ENCODE measurements at places on chromosomes 2 and 18.
A peak's percentile ranks its signal among the peaks of the same experiment; 100 is the strongest.

- DNase-seq, result no peak
Observed at GRCh38 chr18:32889615-32890593, 117.1 kb upstream of the KLHL14 start.

- DNase-seq, result no peak
Observed at GRCh38 chr2:33620-34019, 12.7 kb downstream of the FAM110C start.

DNA sequence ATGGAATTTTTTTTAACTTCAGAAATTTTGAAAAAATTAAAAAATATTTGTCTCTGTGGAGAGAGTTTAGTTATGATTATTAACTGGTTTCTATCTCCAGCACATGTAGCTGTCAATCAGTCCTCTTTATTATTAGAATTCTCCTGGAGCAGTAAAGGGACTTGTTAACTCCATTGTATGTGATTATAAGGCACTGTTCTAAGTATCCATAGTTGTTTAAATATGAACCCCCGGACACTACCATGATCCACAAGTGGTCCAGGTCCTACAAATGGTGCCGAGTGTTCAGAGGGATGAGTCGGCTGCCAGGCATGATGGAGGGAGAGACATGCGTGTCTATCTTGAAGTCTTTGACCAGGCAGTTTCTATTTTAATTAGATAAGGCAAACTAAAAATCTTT, 492 bp downstream of the CHRNA1 start:
- DNase-seq, result no peak

DNA sequence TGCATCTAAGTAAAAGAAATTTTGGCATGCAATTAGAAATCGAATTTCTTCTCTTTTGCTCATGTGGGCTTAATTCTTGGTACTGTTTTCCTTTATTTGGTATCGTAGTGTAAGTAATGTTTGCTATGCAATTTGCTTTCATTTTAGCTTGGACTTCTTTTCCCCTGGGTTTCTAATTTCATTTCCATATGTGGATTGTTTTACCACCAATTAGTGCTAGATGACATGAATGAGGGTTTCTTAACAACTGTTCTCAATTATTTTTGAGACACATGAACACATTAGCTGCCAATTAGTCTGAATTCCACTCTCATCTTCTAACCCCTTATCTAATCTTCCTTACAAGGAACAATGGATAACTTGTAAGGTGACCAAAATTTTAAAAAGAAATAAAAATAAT, 1047.2 kb upstream of the PIK3C3 start:
- DNase-seq, result no peak

- no peak for DNase-seq
Observed at GRCh38 chr2:65503746-65504145, 71.3 kb upstream of the SPRED2 start.

- DNase-seq, result no peak
Observed at GRCh38 chr2:9983401-9984216, 32.1 kb downstream of the GRHL1 start.

- no peak for DNase-seq
Observed at GRCh38 chr2:174617718-174618117, 20.1 kb upstream of the WIPF1 start.

- DNase-seq, result no peak
Observed at GRCh38 chr2:134407154-134407890, 153.4 kb downstream of the MGAT5 start.

- no peak for DNase-seq
Observed at GRCh38 chr18:46343456-46343855, 239.3 kb downstream of the HAUS1 start.

DNA sequence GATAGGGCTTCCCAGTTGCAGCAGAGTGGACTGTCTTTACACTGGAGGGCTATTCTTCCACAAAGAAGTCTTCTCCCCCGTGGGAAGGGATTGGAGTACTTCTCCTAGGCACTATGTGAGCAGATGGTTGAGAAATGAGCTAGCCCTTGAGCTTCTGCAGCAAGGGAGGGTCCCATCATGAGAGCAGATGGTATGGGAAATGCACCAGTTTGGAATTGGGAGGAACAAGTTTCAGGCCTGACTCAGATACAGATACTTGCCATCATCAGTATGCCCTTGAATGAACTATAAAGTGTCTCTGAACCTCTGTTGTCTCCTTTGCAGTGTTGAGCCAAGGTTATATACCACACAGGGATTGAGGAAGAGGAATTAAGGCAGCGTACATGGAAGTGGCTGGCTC, 757.4 kb downstream of the RNF144A start:
- DNase-seq, result no peak

GRCh38 chr18:25826823-25827222, 263.6 kb downstream of the SS18 start:
- no peak for DNase-seq

DNA sequence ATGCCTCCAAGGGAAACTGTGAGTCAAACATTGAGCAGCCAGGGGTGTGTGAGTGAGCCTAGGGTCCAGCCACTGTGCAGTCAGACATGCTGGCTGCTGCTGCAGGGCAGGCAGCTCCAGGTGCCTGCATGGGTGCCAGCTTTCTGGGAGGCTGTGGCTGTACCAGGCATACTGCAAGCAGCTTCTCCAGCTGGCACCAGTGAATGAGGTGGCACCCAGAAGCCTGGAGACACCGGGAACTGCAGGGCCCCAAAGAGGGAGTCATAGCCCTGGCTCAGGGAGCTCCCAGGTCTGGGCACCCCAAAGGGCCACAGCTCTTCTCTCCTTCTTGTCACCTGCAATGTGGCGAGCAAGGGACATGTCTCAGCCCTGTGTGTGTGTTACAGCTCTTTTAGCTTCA, 283.2 kb downstream of the RPRM start:
- no peak for DNase-seq

DNA sequence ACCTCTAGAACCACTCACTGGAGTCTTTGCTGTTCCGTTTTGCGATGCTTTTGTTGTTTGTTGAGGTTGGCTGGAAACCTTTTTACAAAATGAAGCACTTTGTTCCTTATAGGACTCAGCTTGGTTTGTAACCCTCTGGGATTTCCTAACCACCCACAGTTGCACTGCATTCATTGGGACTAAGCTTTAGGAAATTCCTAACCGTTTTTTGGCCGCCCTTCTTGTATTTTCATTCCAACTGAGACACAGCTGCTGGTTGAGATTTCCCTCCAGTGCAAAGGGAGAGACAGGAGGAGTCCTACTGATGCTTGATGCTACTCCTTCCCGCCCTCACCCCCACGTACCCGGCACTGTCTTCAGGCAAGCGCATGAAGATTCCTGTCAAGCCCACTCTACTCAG, 6.1 kb upstream of the DIPK1C start:
- DNase-seq, result no peak

DNA sequence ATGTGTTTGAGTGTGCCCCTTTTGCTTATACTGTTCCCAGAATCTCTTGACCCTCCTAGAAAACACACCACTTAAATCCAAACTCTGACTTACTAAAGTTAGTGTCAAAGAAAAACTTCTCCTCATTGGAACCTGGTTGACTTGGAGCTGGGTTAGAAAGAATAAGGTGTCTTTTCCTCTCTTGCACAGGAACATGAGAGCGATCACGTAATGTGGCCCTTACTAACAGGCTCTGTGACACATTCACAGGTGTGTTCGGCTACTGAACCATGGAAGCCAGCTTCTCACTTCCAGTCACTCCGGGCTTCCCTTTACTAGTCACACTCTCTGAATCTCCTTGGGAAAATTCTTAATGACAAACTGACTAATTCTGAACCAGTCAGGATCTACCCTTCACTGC, 5.4 kb upstream of the POU3F3 start:
- DNase-seq, result no peak

DNA sequence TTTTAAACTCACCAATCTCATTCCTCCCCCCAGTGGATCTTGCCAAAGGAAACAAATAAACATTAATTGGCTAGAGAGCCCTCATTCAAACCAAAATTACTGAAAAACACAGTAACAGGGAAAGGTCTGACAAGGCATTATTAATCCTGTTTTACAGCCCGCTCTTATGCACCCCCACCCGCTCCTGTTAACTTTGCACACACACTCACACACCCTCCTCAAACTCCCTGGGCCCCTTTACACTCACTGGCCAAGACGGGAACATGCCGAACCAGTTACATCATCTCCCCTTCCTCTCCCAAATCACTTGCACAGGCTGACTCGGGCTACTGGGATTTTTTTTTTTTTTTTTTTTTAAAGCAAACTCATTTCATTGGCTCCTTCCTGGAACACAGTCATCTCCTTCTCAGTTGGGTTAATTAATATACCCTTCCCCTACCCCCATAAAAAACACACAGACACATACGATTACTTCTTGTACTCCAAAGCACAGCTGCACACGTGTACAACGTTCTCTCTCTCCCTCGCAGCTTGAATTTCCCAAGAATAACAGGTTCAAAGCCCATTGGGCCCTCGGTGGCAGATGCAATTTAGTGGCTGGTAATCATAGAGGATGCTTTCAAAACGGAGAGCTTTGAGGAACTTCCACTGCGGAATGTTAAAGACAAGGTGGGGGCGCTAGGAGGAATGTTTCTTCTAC, 31.8 kb downstream of the KLF7 start:
- DNase-seq, result peak; percentile 68

GRCh38 chr2:241339839-241340630, 16.1 kb upstream of the FARP2 start:
- no peak for DNase-seq

- no peak for DNase-seq
Observed at GRCh38 chr18:939166-939565, 34.5 kb downstream of the ADCYAP1 start.

DNA sequence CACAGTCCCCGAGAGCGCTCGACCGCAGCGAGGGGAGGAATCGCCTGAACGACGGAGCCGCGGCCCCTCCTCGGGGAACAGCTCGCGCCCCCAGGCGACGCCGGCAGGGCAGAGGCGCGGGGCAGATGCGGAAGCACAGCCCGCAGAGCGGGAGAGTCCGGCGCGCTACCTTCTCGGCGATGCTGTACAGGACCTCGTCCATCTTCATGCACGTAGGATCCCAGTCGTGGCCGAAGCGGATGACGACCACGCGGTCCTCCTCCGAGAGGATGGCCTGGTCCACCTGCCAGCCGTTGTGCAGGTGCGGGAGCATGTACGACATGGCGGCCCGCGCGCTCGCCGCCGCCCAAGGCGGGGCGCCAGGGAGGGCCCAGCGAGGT, 302 bp downstream of the TXNL4A start:
- DNase-seq, result peak; percentile 87

- no peak for DNase-seq
Observed at GRCh38 chr2:98825020-98825350, 94.1 kb upstream of the MGAT4A start.

GRCh38 chr18:13477147-13477683, 249.1 kb downstream of the FAM210A start:
- no peak for DNase-seq

- DNase-seq, result no peak
Observed at GRCh38 chr2:43212931-43213330, 13.5 kb downstream of the ZFP36L2 start.

DNA sequence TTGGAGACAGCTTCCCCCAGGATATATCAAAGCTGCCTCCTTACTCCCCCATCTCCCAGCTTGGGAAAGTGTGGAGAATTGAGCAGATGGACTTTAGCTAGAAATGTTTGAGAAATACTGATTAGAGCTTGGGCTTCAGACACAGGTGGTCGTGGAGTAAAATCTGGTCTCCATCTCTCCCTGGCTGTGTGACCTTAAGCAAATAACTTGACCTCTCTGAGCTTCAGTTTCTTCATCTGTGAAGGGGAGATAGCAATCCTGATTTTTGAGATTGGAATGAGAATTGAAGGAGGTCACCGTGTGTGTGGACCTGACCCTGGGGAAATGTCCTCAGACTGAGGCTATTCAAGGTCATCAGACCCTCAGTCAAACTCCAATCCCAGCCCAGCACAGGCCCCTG, 3.6 kb downstream of the GNLY start:
- DNase-seq, result no peak

DNA sequence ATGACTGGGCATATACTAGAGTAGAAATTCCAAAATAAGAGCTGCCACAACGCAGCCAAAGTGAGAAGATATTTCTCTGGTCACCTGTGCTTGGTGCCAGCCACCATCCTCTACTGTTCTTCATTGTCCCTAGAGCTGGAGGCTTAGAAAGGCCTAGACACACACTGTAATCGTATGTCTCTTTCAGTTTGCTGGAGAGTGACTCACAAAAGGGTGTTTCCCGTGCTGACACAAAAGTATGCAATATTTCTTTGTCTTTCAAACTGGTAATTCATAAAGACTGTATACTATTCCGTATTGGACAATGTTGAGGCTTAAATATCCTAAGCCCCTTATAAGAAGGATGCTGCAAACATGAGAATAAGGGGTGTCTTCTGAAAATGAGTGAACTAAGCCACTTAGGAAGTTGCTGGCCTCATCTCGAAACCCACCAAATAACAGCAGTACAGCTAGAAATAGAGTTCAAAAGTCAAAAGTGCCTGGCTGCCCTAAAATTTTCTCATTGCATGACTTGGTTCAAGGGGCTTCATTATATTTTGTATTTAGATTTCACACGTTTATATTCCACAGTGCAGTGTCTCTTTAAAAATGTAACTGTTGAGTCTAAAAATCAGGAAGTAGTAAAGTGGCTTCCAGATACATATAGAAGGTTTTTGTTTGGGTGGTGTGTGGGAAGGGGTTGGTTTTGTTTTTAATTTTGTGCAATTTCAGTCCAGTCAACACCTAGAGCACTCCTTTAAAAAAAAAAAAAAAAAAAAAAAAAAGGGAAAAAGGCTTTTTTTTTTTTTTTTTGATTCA, 601.1 kb downstream of the ARHGAP15 start:
- DNase-seq, result no peak

DNA sequence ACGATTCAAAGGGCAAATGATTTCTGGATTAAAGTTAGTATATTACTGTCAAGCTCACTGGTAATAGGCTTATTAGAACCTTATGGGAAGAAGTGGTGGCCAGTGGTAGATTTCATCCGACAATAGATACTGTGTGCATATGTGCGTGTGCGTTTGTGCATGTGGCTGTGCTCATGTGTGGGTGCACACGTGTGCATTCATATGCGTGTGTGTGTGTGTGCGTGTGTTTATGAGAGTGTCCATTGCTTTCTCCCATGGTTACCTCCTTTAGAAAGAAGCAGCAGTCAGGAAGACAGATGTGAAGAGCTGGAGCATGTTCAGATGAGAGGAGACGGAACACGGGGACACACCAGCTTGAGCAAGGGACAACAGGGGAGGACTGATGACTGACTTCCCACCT, 8.9 kb upstream of the MROH2A start:
- DNase-seq, result no peak

DNA sequence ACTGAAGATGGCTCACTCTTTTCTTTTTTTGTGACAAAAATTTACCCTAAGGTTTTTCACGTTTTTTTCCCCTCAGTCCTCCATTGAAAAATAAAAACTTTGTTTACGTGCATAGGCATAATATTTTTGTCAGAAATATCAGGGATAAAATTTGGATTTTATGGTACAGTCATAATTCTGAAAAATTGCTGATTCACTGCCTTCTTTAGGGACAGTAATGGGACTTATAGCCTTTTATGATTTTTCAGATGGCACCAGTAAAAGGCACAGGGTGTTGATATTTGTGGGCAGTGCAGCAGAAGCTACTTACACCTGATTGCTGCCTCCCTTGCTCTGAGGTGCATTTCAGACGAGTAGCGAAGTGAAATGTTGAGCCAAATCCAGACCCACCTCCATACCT, 139.4 kb upstream of the CDCA7 start:
- no peak for DNase-seq

All from retina (tissue), 1 donor.